Dermis microvascular lymphatic vessel endothelial cell (primary cell): ENCODE measurements at places on chromosomes 6 and 20.

GRCh38 chr6:144681334-144681733, 396.2 kb downstream of the UTRN start:
- DNase-seq, result no peak

- peak; percentile 51 for DNase-seq
Measured at GRCh38 chr6:135506270-135506997, 8.9 kb upstream of the AHI1 start.

DNA sequence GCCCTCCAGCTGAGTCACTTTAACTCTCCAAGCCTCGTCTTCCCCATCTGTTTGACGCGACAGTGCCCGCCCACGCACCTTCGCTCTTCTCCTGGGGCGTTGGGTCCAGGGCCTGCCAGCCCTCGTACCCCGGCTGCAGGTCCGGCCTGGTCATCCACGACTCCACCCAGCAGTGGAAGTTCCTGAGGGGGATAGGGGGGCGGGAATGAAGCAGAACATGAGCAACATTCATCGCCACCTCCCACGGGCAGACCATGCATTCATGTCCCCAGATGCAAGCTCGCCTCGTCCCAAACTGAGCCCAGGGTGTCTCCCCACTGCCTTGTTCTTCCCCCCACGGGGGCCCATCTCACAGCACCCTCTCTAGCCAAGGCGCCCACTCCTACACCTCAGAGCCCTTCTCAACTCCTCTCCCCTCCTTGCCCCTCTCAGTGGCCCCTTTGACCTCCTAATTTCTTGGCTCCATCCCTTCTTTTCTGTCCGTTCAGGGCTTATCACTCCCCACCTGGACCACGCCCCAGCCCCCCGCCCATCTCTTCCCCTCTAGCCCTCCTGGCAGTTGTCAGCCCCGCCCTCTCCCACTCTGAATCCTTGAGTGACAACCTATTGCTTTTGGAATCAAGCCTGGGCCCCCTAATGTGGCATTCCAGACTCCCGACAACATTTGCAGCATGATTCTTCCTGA, 23.7 kb downstream of the TGM2 start:
- no peak for DNase-seq

- no peak for DNase-seq
Measured at GRCh38 chr20:53334861-53335260, 258.8 kb downstream of the ZNF217 start.

DNA sequence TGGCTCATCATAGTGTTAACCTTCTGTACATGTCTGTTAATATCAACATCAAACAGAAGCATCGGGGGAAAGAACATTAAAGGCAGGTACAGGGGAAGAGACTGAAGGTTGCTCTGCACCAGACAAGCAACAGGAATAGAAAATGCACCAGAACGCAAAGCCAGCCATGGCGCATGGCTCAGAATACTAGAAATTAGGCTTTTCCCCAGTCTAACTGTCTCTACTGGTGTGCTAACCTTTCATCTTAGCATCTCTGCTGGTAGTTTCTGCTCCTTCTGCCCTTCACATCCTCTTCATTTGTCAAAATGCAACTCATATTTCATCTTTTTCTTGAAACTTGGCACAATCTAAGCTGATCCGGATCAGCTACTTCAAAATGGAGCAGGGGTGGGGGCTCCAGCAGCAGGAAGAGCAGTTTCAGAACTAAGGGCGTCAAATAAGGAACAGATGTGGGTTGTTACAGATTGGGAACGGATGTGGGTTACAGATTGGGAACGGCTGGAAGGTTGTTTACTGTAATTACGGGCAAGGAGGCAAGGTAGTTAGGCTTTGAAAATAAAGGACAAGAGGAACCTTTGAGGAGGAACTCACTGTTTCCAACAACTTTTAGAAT, 13.1 kb upstream of the RNASET2 start:
- DNase-seq, result no peak

GRCh38 chr6:107490566-107491137, 735 bp downstream of the SOBP start:
- DNase-seq, result no peak

DNA sequence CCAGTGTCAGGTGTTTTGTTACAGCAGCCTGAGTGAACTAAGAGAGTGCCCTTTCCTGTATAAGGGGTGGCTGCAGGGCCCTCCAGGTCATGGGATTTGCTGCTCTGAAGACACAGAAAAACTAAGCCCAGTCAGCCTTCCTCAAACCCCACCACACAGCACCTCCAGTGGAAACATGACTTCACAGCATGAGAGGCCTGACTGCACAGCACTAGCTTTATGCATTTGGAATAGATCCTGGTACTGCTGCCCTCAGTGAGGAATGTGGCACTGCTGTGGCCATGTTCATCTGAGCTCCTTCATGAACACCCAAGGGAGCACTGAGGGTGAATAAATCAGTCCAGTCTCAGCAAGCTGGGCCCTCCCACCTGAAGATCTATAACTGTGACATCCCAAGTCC, 296.1 kb upstream of the FOXQ1 start:
- no peak for DNase-seq

DNA sequence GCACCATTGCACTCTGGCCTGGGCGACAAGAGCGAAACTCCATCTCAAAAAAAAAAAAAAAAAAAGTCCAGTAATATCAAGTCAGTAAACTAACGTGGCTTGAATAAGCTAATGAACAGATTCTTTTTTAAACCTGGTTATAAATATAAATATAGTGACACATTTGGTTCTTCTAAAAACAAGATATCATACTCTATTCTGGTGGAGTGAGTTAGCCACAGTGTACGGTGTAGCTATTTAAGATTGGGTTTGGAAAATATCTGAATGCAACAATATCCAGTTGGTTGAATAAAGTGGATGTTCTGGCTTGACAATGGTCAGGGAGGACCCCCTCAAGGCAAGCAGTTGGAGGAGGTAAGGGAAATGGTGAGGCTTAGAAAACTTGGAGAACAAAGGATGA, 5.9 kb upstream of the DEK start:
- DNase-seq, result no peak

DNA sequence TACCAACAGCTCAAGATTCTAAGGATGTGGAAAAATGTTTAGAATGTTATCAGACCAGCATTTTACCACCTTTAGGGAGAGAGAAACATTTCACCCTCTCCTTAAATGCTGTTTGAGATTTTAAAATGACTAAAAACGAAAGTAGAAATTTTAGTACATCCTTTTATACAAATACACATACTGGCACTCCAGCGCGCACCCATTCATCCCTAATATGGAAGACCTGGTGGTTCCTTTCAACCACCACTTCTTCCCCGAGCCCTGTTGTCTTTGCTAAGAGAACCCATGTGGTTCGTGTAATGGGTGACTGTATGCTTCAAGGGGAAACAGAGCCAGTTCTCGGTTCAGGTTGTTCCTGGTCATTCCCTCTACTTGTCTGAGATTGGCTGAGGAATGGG, 21.3 kb downstream of the SPATA2 start:
- DNase-seq, result no peak

- no peak for DNase-seq
Measured at GRCh38 chr20:49891476-49892110, 23.7 kb downstream of the SPATA2 start.

- peak; percentile 72 for DNase-seq
Measured at GRCh38 chr6:152085451-152085921, 278.0 kb downstream of the ESR1 start.

- DNase-seq, result no peak
Measured at GRCh38 chr6:42066156-42066675, 15.9 kb downstream of the TAF8 start.

GRCh38 chr6:10886691-10887502, at the start of gene SYCP2L:
SYCP2L (plus strand) TSS chr6:10887052; CDS start chr6:10887127, 75 bp downstream.
- peak; percentile 7 for DNase-seq

GRCh38 chr20:49281059-49281912, 3.4 kb upstream of the ZNFX1 start:
- peak; percentile 43 for DNase-seq

GRCh38 chr6:105326833-105327770, 75.8 kb downstream of the PREP start:
- no peak for DNase-seq

GRCh38 chr6:107862383-107862782, 38.3 kb upstream of the SCML4 start:
- DNase-seq, result no peak

DNA sequence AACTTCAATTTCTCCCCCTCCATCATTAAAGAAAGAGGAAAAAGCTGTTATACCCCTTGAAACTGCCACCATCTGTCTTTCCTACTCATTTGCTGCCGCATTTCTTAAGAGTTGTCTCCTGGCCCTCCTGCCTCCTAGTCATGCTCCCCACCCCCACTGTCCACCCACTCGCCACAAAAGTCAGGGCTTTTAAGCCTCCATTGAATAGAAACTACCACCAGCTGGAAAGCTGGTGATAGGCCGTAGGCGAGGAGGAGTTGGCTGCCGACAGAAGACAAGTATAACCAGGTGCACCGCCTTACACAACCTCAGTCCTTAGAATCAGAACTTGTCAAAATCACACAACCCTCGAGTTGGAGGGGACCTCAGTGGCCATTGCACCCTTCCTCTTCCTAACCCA, 67.6 kb downstream of the B3GAT2 start:
- DNase-seq, result no peak

GRCh38 chr6:129238991-129239390, 356.1 kb downstream of the LAMA2 start:
- DNase-seq, result no peak

DNA sequence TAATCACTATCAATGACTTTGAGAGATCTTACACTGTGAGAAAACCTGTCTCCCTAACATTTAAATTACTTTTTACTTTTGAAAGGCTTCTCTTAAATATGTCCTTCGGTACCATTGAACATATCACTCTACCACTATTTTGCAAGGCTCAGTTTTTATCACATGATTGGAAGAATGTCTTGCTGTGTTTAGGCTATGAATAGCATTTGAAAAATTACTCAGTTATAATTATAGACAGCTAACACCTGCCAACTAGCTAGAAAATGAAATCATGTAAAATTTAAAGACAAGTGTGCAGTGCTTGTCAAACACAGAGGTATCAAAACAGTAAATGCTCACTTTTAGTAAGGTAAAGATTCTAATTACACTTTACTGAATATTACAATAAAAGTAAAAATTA, 11.0 kb downstream of the SESN1 start:
- no peak for DNase-seq

DNA sequence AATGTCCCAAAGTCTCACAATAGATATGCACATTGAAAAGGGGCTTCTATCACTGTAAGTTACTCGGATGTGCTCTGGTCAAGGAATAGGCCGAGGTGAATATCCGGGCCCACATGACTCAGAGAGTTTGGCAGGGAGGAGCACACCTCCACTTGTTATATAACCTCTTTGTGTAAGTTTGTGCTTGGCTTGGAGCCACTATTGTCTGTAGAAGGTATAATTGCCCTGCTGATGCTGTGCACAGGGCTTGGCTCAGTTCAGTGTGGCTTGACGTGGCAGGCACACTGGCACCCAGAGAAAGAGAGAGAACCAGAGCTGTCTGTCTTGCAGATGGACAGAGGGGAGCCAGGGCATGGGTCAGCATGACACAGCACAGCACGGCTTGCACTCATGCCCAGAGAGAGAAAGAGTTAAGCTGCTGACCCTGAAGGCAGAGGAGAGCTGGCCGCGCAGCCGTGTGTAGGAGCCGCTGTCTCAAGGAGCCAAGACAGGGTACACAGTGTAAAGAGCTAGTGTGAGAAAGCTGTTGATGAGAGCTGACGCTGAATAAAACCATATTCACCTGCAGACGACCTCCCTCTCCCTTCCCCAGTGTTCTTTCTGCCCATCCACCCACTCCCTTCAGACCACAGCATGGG, 482.5 kb downstream of the C6orf118 start:
- DNase-seq, result no peak

DNA sequence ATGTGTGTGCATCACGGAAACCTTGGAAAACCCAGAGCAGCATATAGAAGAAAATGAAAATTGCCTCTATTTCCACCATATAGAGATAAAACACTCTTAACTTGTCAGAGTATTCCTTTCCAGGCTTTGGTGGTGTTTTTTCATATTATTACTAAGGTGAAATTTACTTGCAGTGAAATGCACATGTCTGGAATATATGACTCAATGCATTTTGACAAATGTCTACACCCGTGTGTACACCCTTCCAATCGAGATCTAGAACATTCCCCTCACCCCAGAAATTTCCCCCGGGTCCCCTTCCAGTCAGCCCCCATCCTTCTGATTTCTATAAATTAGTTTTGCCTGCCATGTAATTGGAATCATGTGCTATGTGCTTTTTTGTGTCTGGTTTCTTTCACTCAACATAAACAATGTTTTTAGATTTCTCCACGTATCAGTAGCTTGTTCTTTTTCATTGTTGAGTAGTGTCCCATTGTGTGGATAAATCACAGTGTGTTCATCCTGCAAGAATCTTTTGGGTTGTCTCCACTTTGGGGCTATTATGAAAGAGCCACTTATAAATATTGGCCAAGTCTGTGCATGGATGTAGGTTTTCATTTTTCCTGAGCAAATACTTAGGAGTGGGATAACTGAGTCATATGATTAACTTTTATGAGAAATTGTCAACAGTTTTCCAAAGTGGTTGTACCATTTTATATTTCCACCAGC, 19.9 kb upstream of the PREX1 start:
- DNase-seq, result no peak

DNA sequence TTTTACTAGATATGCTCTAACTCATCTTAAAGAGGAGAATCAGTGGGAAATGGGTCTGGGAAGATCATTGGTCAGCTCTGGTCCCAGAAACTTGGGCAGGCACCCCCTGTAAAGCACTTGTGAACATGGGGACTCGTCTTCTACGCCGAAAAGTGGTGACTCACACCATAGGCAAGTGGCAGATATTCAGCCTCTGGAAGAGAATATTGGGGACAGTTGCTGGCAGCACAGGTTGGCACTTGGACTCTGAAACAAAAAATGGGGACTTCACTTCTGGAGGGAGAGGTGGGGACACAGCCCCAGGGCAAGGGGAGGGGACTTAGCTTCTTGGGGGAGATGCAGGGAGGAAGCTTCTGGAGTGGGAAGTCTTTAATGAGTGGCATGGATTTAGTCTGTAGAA, 11.9 kb upstream of the ZNF343 start:
- no peak for DNase-seq

DNA sequence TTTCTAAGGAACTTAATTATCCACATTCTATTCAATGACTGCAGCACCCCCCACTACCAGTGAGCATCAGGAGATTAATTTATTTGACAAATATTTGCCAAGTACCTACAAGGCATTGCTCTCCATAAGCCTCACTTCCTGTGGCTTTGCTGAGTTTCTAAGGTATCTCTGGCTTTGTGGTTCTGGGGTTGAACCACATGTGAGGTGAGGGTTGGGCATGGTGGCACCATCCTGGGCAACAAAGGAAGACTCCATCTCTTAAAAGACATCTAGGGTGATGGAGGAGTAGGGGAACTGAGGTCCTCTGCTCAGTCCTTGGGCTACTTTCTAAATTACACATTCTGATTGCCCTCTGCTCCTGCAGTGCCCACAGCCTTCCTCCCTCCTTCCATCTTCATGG, 25.5 kb upstream of the WFDC2 start:
- DNase-seq, result no peak

DNA sequence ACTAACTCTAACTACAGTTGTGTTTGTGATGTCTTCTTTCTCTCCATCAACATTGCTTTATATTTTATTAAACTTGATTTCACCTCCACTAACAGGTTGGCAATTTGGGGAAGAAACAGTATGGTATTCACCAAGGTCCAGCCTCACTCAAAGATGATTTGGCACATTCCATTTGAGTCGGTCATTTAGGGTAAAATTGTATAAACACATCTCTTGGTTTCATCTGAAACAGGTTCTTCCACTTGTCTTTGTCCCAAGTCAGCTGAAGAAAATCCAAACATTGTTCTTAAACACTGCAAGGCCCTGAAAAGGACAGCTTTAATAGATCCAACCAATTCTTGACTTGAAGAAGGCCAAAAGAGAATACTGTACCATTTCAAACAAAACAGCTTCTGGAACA, 104.9 kb upstream of the NT5E start:
- no peak for DNase-seq
